ENCODE measurements at places on chromosomes 1 and 21. TPM values are rescaled to one million over a fixed set of nuclear protein-coding genes. Genes with fewer than 3 reads are reported as not detected.

GRCh38 chr1:95535614-95536013, 301.6 kb downstream of the RWDD3 start:
- DNase-seq, result no peak

The EFNA1 gene
- 20.2 TPM for total RNA-seq

DNA sequence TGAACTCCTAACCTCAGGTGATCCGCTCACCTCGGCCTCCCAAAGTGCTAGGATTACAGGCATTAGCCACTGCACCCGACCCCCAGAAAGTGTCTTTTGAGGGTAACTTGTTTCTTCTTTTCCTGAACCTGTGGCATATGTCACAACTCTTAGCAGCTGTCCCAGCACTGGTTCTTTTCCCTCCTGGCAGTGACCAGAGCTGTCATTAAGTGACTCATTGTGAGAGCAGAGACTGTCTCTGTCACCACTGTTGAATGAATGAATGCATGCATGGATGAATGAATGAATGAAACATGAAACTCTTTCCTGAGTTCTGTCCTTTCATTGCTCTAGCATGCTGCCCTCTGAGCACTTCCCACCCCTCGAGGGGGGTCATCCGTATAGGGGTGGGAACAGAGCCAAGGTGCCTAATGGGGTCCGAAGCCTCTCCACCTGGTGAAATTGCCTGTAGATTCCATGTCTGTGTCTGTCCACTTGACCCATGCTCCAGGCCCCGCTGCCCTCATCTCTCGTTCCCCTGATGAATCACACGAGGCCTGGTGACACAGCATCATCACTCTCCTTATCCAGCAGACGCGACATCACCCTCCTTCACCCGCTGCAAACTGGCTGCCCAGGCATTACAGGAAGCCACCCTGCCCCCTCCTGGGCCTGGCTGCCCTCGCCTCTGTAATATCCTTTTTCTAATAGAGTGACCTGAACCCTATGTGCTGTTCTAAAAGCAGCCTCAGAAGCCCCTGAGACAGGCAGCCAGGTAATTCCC, 75.0 kb downstream of the IGSF21 start:
- DNase-seq, result no peak

- DNase-seq, result no peak
Measured at GRCh38 chr1:98045211-98045766, 124.5 kb upstream of the DPYD start.
